ENCODE measurements at places on chromosomes 3 and 15. TPM values are rescaled to one million over a fixed set of nuclear protein-coding genes. Genes with fewer than 3 reads are reported as not detected.
A peak's percentile ranks its signal among the peaks of the same experiment; 100 is the strongest.

SLC30A4 gene
- total RNA-seq = 5.9 TPM

SCAANT1 gene
- total RNA-seq = not detected

IQCF5 gene
- total RNA-seq = not detected

WDR93 gene
- total RNA-seq = 0.04 TPM

KCNAB1 gene
- 4.3 TPM for total RNA-seq

CFAP44 gene
- 5.4 TPM for total RNA-seq

MEGF11 gene
- total RNA-seq = 0.35 TPM

ALS2CL gene
- 5.1 TPM for total RNA-seq

GRCh38 chr3:98115717-98116116, 14.8 kb upstream of the OR5H1 start:
- no peaks in the 10 kb centered on the region for H3K27me3 ChIP-seq
- no peak for DNase-seq
- no peaks in the 10 kb centered on the region for H3K36me3 ChIP-seq
- H3K27ac ChIP-seq = no peak overlapping the region
- H3K4me1 ChIP-seq = no peaks in the 10 kb centered on the region

GRCh38 chr15:89244574-89244903, 760 bp downstream of the FANCI start:
- H3K4me3 ChIP-seq = peak overlapping the region; percentile 66
- H3K27me3 ChIP-seq = no peaks in the 10 kb centered on the region
- no peak overlapping the region for H3K27ac ChIP-seq
- H3K4me1 ChIP-seq = peaks cover 13% of the 10 kb centered on the region
- no peaks in the 10 kb centered on the region for H3K36me3 ChIP-seq

- H3K4me1 ChIP-seq = no peaks in the 10 kb centered on the region
- DNase-seq = no peak
- no peaks in the 10 kb centered on the region for H3K27me3 ChIP-seq
- H3K36me3 ChIP-seq = no peaks in the 10 kb centered on the region
Observed at GRCh38 chr3:63523100-63523499, 129.4 kb upstream of the SNTN start.

DNA sequence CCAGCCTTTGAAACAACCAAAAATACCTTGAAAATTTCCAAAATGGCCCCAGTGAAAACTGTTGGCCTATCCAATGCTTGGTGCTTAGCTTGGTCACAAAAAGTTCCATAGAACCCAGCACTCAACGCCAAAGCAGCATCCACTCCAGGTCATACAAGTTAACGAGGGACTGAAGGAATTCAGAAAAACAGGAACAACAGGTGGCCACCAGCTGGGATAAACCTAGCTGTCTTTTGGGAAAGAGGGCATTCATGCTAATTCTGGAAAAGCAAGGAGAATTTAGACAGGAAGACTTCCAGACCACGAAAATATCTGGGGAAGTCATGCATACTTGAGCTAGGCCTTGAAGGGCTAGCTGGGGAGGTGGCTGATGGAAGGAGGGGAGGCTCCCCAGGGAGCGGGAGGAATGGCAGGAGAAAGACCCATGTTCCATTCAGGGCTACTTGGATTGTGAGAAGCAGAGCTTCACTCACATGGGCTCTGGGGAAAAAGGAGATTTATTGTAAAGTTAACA, 28.6 kb downstream of the COLQ start:
- H3K4me3 ChIP-seq = no peak overlapping the region
- H3K27me3 ChIP-seq = no peaks in the 10 kb centered on the region
- DNase-seq = no peak
- H3K27ac ChIP-seq = no peak overlapping the region
- peaks cover 31% of the 10 kb centered on the region for H3K4me1 ChIP-seq
- H3K36me3 ChIP-seq = no peaks in the 10 kb centered on the region

GRCh38 chr3:182936239-182936917, 44.0 kb downstream of the DCUN1D1 start:
- H3K27me3 ChIP-seq = no peaks in the 10 kb centered on the region
- no peak for DNase-seq
- no peak overlapping the region for H3K27ac ChIP-seq

DNA sequence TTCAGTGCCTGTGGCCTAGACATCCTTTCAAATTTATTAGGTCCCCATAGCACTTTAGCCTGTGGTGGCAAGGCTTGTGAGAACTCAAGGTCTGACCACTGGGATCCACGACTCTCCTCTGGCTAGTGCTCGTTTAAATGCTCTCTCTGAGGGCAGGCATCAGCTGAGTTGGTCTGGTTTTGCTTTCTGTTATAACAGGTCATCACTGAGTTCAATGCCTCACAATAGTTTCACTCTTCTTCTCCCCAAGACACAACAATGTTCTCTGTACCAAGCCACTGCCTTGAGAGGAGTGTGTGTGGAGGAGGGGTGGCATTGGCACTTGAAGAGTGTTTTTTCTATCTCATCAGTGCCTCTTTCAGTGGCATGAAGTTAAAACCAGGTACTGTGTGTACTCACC, 7.6 kb downstream of the OR5K4 start:
- H3K4me1 ChIP-seq = no peaks in the 10 kb centered on the region
- H3K27me3 ChIP-seq = no peaks in the 10 kb centered on the region
- H3K36me3 ChIP-seq = no peaks in the 10 kb centered on the region
- no peak overlapping the region for H3K27ac ChIP-seq
- no peak overlapping the region for H3K4me3 ChIP-seq
- DNase-seq = no peak

- H3K4me1 ChIP-seq = no peaks in the 10 kb centered on the region
- no peak overlapping the region for H3K4me3 ChIP-seq
- H3K27me3 ChIP-seq = no peaks in the 10 kb centered on the region
- DNase-seq = no peak
Observed at GRCh38 chr3:152518346-152518745, 249.6 kb downstream of the MBNL1 start.

- no peaks in the 10 kb centered on the region for H3K27me3 ChIP-seq
- H3K4me1 ChIP-seq = no peaks in the 10 kb centered on the region
- H3K4me3 ChIP-seq = no peak overlapping the region
- H3K36me3 ChIP-seq = peaks cover 5% of the 10 kb centered on the region
Observed at GRCh38 chr3:100891033-100891432, 102.2 kb downstream of the ABI3BP start.

GRCh38 chr15:41937568-41937923, 34.8 kb downstream of the EHD4 start:
- peaks cover 8% of the 10 kb centered on the region for H3K36me3 ChIP-seq
- peak overlapping the region; percentile 62 for H3K27ac ChIP-seq
- H3K4me3 ChIP-seq = no peak overlapping the region
- no peak for DNase-seq
- peaks cover 57% of the 10 kb centered on the region for H3K4me1 ChIP-seq

GRCh38 chr3:161137260-161137659, 32.1 kb upstream of the B3GALNT1 start:
- no peak overlapping the region for H3K4me3 ChIP-seq
- H3K27ac ChIP-seq = no peak overlapping the region
- H3K27me3 ChIP-seq = no peaks in the 10 kb centered on the region
- H3K4me1 ChIP-seq = no peaks in the 10 kb centered on the region

GRCh38 chr15:89888214-89888804, 5.5 kb downstream of the AP3S2 start:
- peak; percentile 44 for DNase-seq

DNA sequence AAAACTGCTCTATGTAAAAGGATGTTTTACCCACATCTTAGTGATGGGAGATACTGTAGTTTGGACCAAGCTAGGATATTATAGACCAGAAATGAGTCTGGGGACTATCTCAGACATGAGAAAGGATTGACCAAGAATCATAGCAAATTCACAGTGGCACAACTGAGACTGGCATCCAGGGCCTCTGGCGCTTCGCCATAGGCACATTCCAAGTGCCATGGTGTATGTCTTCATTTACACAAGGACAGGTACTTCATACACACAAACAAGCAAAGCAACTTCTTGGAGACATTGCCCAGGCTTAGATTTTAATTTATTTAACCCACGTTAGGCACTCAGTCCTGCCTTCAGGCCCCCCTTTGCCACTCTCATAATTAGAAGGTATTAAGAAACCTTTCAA, 28.9 kb downstream of the CACNA1D start:
- DNase-seq = no peak
- no peak overlapping the region for H3K27ac ChIP-seq
- H3K4me3 ChIP-seq = no peak overlapping the region
- no peaks in the 10 kb centered on the region for H3K27me3 ChIP-seq
- H3K36me3 ChIP-seq = no peaks in the 10 kb centered on the region

DNA sequence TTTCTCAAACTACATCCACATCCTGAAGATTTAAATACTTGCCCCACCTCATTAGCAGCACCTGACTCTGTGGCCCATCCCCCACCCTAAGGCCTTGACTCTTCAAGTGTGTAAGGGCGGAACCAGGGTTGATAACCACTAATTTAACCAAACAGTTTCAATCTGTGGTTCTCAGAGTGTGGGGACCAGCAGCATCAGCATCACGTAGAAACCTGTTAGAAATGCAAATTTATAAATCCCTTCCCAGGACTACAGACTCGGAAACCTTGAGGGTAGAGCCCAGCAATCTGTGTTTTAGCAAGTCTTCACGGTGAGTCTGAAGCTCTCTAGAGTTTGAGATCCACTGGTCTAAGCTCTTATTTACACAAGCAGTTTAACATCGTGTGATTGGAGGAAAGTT, 12.4 kb downstream of the GNB4 start:
- H3K27me3 ChIP-seq = no peaks in the 10 kb centered on the region
- H3K27ac ChIP-seq = no peak overlapping the region
- H3K4me3 ChIP-seq = no peak overlapping the region
- H3K36me3 ChIP-seq = no peaks in the 10 kb centered on the region
- no peak for DNase-seq

DNA sequence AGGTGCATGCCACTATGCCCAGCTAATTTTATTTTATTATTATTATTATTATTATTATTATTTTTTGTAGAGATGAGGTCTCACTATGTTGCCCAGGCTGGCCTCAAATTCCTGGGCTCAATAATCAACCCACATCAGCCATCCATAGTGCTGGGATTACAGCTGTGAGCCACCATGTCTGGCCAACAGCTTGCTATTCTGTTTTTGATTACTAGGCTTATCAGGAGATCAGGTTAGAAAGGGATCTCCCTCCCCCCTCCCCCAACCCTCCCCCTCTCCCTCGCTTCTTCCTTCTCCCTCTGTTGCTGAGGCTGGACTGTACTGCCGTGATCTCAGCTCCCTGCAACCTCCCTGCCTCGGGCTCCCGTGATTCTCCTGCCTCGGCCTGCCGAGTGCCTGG, 8.6 kb downstream of the CLN6 start:
- DNase-seq = no peak
- H3K27ac ChIP-seq = no peak overlapping the region
- no peaks in the 10 kb centered on the region for H3K4me1 ChIP-seq
- peaks cover 13% of the 10 kb centered on the region for H3K36me3 ChIP-seq

GRCh38 chr3:110577854-110578253, 493.8 kb upstream of the NECTIN3 start:
- no peak overlapping the region for H3K4me3 ChIP-seq
- no peaks in the 10 kb centered on the region for H3K4me1 ChIP-seq
- no peak for DNase-seq
- no peaks in the 10 kb centered on the region for H3K36me3 ChIP-seq
- H3K27me3 ChIP-seq = no peaks in the 10 kb centered on the region

GRCh38 chr3:106167728-106168127, 298.9 kb upstream of the CBLB start:
- H3K4me3 ChIP-seq = no peak overlapping the region
- H3K27me3 ChIP-seq = no peaks in the 10 kb centered on the region
- H3K27ac ChIP-seq = no peak overlapping the region
- DNase-seq = no peak
- H3K36me3 ChIP-seq = no peaks in the 10 kb centered on the region

GRCh38 chr15:42329161-42329560, 30.1 kb upstream of the CAPN3 start:
- peaks cover 5% of the 10 kb centered on the region for H3K36me3 ChIP-seq
- H3K27ac ChIP-seq = no peak overlapping the region
- no peaks in the 10 kb centered on the region for H3K27me3 ChIP-seq
- DNase-seq = no peak

- no peak overlapping the region for H3K4me3 ChIP-seq
- H3K27ac ChIP-seq = no peak overlapping the region
- peaks cover 19% of the 10 kb centered on the region for H3K4me1 ChIP-seq
- H3K36me3 ChIP-seq = peaks cover 8% of the 10 kb centered on the region
- DNase-seq = peak; percentile 82
Observed at GRCh38 chr3:123652342-123652984, 67.6 kb upstream of the HACD2 start.

DNA sequence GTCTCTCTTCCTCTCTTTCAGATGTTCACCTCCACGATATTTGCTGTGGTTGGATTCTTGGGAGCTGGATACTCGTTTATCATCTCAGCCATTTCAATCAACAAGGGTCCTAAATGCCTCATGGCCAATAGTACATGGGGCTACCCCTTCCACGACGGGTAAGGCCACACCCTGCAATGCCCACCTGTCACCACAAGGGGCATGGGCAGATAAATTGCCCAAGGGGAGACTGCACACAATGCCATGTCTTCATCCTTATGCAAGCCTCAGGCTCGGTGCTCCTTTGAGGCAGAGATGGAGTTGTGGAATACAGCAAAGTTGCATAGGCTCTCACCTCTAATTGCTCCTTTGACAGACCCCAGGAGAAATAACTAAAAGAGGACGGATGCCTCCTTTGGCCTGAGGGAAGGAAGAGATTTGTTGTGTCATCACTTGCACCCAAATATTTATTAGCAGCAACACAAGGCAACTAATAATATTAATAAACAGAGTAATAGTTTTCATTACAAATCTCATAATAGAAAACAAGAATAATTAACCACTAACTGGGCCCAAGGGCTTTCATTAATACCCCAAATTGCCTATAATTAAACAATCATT, 13.2 kb downstream of the TM4SF4 start:
- no peaks in the 10 kb centered on the region for H3K4me1 ChIP-seq
- H3K4me3 ChIP-seq = no peak overlapping the region
- no peaks in the 10 kb centered on the region for H3K36me3 ChIP-seq
- H3K27me3 ChIP-seq = no peaks in the 10 kb centered on the region
- H3K27ac ChIP-seq = no peak overlapping the region

GRCh38 chr3:196344663-196345062, 6.5 kb upstream of the TM4SF19 start:
- no peak for DNase-seq
- peaks cover 9% of the 10 kb centered on the region for H3K36me3 ChIP-seq
- no peak overlapping the region for H3K4me3 ChIP-seq
- H3K27ac ChIP-seq = no peak overlapping the region
- no peaks in the 10 kb centered on the region for H3K4me1 ChIP-seq

GRCh38 chr3:38689346-38689745, 39.9 kb upstream of the SCN5A start:
- H3K27ac ChIP-seq = no peak overlapping the region
- H3K36me3 ChIP-seq = no peaks in the 10 kb centered on the region

DNA sequence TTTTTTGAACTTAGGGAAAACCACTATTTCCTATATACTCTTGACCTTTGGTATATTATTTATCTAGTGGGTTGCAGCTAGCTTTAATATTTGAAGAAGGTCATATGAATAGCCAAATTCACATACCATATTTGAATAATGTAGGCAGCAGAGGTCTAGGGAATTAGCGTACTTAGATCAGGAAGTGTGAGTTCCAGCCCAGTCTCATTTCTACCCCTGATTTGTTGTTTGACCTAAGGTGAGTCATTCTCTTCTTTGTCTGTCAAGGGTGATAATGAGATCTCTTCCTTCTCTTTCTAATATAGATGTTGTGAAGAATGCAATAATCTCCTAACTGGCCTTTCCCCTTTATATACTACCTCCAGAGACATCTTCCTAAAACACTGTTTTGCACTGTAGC, 36.6 kb upstream of the ZPLD1 start:
- no peak overlapping the region for H3K4me3 ChIP-seq
- DNase-seq = no peak
- no peak overlapping the region for H3K27ac ChIP-seq
- H3K36me3 ChIP-seq = no peaks in the 10 kb centered on the region
